ENCODE measurements at places on chromosomes 16 and 17. TPM values are rescaled to one million over a fixed set of nuclear protein-coding genes. Genes with fewer than 3 reads are reported as not detected.

The PIPOX gene
- total RNA-seq: 6.4 TPM

The SLFN12L gene
- total RNA-seq: not detected

The CCL16 gene
- total RNA-seq: not detected

The TBC1D3H gene
- not detected for total RNA-seq

- DNase-seq: peak; percentile 22
These were observed 492.2 kb downstream of the KCNJ2 start for GRCh38 chr17:70661342-70662222.

DNA sequence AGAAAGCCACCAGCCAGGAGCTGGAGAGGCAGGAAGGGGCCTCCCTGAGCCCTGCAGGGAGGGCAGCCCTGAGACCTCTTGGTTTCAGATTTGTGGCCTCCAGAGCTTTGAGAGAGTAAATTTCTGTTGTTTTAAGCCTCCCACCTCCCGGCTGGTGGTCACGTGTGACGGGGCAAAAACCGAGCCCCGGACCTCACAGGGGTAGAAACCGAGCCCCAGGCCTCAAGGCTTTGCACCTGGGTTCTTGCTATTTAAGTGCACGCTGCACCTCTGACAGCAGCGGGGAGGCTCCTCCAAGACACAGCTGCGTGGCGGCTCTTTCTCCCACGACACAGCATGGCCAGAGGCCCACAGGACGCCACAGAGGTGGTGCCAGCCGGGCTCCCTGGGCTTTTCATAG is 17.4 kb upstream of the ZC3H18 start:
- DNase-seq: no peak

DNA sequence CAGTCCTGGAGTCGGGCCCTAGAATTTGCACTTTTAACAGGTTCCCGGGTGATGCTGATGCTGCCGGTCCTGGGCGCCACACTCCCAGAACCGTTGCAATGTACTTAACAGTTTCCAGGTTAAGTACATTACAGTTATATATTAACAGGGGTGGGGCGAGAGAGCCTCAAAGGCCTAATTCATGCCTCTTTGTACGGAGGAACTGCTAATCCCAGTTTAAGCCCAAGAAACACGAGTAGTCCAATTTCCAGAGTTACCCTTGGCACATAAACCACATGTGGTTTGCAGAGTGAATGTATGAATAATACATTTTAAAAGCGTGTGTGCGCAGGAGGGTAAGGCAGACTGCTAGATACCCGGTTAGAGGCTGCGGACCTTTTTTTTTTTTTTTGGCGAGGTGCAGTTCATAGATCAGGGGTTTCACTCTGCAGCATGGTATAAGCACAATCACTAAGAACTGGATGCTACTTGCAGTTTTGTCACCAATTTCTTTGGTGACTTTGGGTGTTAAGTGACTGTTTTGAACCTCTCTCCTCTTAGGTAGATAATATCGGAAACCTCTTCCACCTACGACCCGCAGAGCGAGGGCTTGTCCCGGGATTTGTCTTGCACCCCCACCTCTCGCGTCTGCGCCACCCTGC is 713 bp downstream of the COX11 start:
- peak; percentile 59 for DNase-seq

GRCh38 chr16:58026139-58026704 is 668 bp downstream of the MMP15 start:
- DNase-seq: peak; percentile 61

DNA sequence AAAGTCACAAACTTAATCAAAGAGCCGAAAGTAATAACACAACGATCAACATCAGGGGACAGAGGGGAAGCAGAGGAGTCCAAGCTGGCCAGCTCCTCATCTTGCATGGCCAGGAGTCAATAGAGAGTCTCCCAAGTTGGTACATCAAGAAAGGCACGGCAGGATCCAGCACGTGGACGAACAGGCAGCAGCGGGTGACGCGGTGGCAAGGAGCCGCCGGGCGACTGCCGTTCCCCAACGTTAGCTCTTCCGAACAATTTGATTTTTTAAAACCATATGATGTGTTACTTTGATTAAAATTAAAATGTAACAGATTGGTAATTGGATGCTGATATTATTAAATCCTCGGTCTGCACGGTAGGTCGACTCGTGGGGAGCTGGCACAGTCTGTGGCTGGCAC is 81.8 kb upstream of the DOC2B start:
- no peak for DNase-seq

DNA sequence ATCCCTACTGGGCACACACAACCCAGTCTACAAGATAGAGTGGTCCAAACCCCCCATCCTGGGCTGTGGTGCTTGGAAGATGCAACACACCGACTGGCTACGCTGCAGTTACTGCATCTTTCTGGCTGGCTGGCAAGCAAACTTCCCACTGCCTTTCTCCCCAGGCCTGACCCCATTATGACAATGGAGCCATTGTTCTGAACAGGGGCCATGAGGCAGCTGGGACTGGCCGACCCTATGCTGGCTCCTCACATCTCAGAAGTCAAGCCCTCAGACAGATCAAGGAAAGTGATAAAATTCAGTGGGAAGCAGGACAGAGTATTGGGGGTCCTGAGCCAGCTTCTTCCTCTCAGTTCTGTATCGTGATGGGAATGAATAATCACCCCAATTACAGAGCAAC is 364.1 kb upstream of the ASIC2 start:
- DNase-seq: no peak

DNA sequence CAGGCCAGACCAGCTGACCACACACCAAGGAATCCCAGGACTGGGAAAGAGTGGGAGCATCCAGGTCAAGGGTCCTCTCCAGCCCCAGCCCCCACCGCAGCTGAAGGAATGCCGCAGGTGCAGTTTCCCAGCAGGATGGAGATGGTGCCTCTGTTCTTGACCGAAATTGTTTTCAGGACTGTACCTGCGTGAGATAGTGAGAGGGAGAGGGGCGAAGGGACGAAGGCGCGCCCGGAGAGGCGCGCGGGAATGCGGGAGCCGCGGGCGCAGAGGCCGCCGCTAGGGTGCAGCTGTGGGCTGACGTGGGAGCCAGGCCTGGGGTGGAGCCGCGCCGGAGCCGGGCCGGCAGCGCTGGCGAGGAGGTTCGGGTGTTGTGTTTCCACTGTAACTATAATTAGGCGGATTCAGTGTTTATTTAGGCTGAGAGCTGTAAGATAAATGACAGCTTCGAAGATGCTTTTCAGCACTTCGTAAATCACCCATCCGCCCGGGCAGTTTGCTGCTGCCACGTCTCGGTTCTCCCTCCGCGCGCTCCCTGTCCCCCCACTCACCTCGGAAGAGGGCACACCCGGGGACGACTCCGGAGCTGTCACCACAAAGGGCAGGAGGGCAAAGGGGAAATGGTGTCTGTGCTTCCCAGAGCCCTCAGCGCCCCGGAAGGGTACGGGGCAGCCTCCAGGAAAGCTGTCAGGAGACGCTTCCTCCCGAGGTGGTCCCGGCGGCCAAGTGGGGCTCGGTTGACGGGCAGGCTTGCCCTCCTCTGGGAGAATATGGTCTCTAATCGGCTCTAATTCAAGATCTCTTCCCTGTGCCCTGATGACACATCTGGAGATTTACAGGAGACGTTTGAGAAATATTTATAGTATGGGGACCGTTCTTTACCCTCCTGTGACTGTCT is 38.2 kb downstream of the HOXB1 start:
- DNase-seq: peak; percentile 83

DNA sequence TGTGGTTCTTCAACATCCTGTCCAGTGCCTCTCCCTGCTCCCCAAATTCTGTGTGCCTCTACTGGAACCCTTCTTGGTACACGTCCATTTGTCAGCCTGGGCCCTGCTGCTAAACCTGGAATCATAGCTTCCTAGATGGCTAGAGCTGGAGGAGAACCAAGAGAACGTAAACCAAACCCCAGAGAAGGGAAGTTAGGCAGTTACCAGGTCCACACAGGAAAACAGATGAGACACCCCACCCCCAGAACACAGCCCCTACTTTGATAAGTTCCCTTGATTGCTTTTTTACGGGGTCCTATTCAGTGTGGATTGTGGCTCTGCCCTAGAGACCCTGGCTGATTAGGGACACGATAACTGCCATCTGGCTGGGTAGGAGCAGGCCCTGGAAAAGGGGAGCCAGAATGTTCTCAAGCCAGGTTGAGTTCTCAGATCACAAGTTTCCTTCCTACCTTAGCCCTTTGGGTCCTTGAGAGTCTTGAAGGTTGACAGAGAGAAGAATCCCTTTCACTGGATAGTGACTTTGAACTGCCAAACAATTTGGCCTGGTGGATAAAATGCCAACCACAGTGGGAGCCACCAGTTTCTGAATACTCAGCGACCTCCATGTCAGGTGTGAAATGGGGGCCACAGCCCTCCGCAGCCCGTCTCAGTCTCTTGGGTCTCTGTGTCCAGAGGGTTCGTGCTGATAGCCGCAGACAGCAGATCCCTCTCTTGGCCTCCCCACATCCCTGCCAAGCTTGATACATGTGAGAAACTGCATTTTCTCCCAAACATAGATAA is 7.9 kb downstream of the TBX4 start:
- DNase-seq: no peak

GRCh38 chr17:3639981-3640596 is 3.5 kb downstream of the CTNS start:
- DNase-seq: peak; percentile 75

- DNase-seq: peak; percentile 53
These were observed 13.9 kb upstream of the KDM8 start for GRCh38 chr16:27189335-27189972.

GRCh38 chr17:41682631-41683030 is 6.1 kb upstream of the EIF1 start:
- DNase-seq: no peak

DNA sequence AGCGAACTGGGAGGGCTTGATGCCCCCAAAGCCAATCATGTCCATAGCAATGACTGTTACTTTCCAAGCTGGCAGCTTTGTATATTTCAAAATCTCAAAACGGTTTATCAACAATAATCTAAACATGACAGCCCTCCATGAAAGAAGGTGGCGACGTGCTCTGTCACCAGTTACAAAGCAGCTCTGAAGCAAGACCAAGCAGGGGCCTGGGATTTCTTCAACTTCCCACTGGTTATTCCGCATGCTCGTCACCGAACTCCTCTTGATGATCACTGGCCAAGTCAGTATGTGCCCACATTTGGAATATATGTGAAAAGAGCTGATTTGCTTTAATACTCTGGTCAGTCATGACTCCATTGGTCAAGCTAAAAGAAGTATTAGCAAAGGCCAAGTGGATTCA is 175.6 kb downstream of the VPS53 start:
- no peak for DNase-seq

GRCh38 chr17:32870027-32870670 is 6.8 kb downstream of the MYO1D start:
- peak; percentile 67 for DNase-seq
